Activated naive CD8-positive, alpha-beta T cell treated with anti-CD3 and anti-CD28 coated beads, Interleukin-2, amount 50 U/mL, for 24 hours (primary cell): ENCODE measurements at places on chromosomes 6 and 20.

GRCh38 chr6:153465050-153465449, 334.0 kb upstream of the RGS17 start:
- no peak for DNase-seq
- no peaks in the 10 kb centered on the region for H3K36me3 ChIP-seq
- H3K4me3 ChIP-seq, result no peak overlapping the region
- H3K27me3 ChIP-seq, result no peaks in the 10 kb centered on the region
- H3K27ac ChIP-seq, result no peak overlapping the region

GRCh38 chr20:6122873-6123648, at the start of gene FERMT1:
Gene FERMT1 (minus strand): TSS chr20:6123030. CDS start chr20:6119554, 3,476 bp downstream.
- H3K4me1 ChIP-seq, result peaks cover 3% of the 10 kb centered on the region
- DNase-seq, result peak; percentile 35
- H3K36me3 ChIP-seq, result no peaks in the 10 kb centered on the region

- H3K4me3 ChIP-seq, result no peak overlapping the region
- peak overlapping the region; percentile 69 for H3K27ac ChIP-seq
- no peak for DNase-seq
Measured at GRCh38 chr20:4844751-4845465, 123.2 kb downstream of the PRND start.

DNA sequence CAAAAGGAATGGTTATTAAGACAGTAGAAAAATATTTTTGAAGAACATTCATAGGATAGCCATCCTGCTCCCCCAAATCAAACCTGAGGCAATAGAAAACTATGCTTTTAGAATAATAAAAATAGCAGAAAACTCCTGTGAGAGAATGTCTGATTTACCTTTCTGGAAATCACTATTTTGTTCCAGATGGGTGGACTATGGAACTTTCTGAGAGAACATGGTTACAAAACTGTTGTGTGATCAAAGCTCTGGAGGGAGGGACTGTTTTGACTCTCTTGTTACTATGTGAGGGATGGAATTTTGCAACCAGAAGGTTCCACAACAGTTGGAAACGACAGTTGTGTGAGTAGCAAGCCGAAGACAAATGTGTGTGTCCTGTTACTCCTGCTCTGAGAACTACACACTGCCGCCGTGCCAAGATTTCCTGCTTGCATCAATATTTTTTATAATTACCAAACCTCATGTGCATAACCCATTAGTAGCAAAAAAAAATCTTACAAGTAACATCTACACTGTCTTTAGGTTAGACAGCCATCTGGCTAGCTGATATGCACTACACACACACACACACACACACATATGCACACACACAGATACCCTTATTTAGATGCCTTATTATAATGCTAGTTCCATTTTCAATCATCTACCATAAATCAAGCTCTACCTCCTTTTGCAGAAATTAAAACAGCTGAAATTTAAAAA, 11.0 kb upstream of the HIVEP1 start:
- no peaks in the 10 kb centered on the region for H3K27me3 ChIP-seq
- H3K27ac ChIP-seq, result peak overlapping the region; percentile 12
- DNase-seq, result no peak
- H3K4me3 ChIP-seq, result no peak overlapping the region

GRCh38 chr20:59235226-59235625, 65.2 kb upstream of the EDN3 start:
- peaks cover 21% of the 10 kb centered on the region for H3K4me1 ChIP-seq
- no peaks in the 10 kb centered on the region for H3K27me3 ChIP-seq
- peak overlapping the region; percentile 31 for H3K27ac ChIP-seq
- H3K36me3 ChIP-seq, result peaks cover 6% of the 10 kb centered on the region
- no peak overlapping the region for H3K4me3 ChIP-seq

- no peak for DNase-seq
- H3K36me3 ChIP-seq, result no peaks in the 10 kb centered on the region
- no peaks in the 10 kb centered on the region for H3K27me3 ChIP-seq
- H3K4me3 ChIP-seq, result no peak overlapping the region
Measured at GRCh38 chr6:51541847-51542246, 545.6 kb downstream of the PKHD1 start.

DNA sequence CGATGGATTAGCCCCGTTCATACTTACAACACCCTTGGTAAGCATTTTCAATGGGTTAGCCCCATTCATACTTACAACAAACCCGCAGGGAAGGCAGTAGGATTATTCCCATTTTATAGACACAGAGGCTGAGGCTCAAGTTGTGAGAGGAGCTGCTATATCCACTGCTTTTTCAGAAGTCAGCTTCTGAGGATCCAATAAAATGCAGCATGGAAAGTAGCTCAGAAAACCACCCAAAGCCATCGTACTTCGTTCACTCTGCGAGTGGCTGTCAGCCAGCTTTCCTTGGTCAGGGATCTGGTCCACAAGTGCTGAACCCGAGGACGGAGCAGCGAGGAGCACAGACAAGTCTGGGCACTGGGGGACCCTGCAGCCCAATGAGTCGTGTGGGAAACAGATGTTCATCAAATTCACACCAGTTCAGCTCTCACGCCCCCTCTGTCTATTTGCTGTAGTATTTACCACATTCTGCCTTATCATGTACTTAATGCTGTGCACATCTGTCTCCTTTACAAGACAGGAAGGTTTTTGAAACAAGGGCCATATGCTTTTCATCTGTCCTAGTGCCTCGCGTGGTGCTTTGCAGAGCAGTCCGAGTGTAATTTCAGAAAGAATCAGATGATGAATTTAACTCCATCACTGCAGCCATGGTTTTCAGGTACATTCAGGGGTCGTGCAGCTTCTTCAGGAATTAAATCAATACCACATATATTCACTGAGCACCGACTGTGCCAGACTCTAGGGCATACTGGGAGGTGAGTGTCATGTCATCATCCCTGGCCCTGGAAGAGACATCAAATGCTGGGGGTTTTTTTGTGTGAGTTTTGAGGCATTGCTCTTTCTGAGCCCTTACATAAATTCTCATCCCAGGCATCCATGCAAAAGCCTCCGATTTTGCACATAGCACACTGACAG, 256.9 kb downstream of the CDH26 start:
- H3K4me1 ChIP-seq, result peaks cover 6% of the 10 kb centered on the region
- H3K36me3 ChIP-seq, result no peaks in the 10 kb centered on the region
- H3K27ac ChIP-seq, result no peak overlapping the region
- H3K4me3 ChIP-seq, result no peak overlapping the region
- no peak for DNase-seq
- H3K27me3 ChIP-seq, result peaks cover 3% of the 10 kb centered on the region

- no peaks in the 10 kb centered on the region for H3K27me3 ChIP-seq
- H3K36me3 ChIP-seq, result peaks cover 12% of the 10 kb centered on the region
- H3K4me3 ChIP-seq, result no peak overlapping the region
- H3K27ac ChIP-seq, result no peak overlapping the region
- DNase-seq, result no peak
Measured at GRCh38 chr6:135282395-135282794, 101.3 kb downstream of the MYB start.

- peaks cover 63% of the 10 kb centered on the region for H3K4me1 ChIP-seq
- DNase-seq, result peak; percentile 55
- H3K36me3 ChIP-seq, result peaks cover 54% of the 10 kb centered on the region
Measured at GRCh38 chr6:90294614-90294988, 2.0 kb downstream of the BACH2 start.

DNA sequence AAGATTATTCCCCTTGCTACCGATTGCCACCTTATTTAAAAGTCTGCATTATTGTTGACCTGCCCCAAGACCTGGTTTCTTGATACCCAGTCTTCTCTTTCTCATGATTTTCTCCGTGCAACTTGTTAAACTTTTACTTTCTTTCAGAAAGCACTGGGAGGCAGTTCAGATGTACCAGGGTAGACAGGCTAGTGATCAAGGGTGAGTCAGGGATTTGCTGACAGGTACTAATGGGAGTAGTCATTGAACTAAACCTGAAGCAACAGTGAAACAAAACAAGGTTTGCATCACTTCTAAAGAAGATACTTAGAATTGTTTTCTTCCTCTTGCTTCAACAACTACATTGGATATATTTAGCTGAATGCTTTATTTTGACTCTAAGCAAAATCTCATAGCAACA, 124.4 kb downstream of the KCNQ5 start:
- no peak for DNase-seq
- no peak overlapping the region for H3K27ac ChIP-seq
- peaks cover 4% of the 10 kb centered on the region for H3K36me3 ChIP-seq
- peaks cover 28% of the 10 kb centered on the region for H3K4me1 ChIP-seq

GRCh38 chr6:158713469-158713868, 63.6 kb downstream of the SYTL3 start:
- H3K27me3 ChIP-seq, result no peaks in the 10 kb centered on the region
- peaks cover 75% of the 10 kb centered on the region for H3K36me3 ChIP-seq
- H3K27ac ChIP-seq, result no peak overlapping the region
- DNase-seq, result no peak

- no peaks in the 10 kb centered on the region for H3K4me1 ChIP-seq
- no peak overlapping the region for H3K27ac ChIP-seq
- no peaks in the 10 kb centered on the region for H3K36me3 ChIP-seq
- no peaks in the 10 kb centered on the region for H3K27me3 ChIP-seq
Measured at GRCh38 chr6:74742793-74743508, 462.9 kb downstream of the COL12A1 start.

DNA sequence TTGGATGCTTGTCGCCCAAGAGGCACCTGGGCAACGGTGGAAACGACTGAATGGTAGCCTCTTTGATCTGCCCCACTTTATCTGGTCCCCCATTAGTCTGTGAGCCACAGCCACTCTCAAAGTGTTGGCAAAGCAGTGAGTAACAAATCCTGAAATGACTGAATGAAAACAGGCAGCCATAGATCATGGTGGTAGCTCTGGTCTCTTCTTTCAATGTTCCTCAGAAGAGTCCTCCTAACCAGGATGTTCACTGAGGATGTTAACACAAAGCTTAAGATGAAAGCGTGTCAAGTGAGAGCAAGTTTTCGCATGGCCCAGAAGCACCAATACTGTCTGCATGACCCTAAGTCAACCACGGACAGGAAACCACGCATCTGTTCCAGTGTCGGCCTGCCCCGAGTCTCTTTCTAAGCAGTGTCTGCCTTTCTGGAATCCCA, 107.3 kb downstream of the IRF4 start:
- H3K27ac ChIP-seq, result peak overlapping the region; percentile 99
- peak; percentile 63 for DNase-seq
- H3K36me3 ChIP-seq, result peaks cover 45% of the 10 kb centered on the region
- no peaks in the 10 kb centered on the region for H3K27me3 ChIP-seq
- H3K4me3 ChIP-seq, result peak overlapping the region; percentile 80

DNA sequence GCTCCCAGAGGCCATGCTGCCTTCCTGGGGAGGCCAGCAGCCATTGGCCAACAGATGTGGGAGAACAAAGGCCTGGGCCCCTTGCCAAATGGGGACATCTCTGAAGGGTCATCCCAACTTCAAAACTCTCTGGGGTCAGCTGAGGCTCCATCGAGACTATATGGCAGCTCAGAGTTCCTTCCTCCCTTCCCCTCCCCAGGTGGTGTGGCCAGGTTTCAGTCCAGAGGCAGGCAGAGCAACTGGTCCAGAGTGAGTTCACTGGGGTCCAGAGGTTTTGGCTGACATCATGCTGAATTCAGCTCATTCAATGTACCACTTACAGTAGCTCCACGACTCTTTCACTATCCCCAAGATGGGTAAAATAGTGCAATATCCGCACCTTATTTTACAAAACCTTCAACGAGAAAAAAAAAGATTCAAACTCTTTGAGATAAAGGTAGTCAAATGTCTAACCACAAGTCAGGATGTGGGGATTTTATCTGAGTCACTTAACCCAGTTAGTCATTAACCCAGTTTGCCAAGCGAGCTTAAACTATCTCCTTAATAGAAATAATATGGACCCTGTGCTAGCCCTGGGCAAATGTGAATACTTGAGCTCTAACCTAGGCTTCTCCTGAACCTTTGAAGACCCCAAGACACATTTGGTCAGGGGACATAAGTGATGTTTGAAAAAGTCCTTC, 108.4 kb upstream of the PLEKHG1 start:
- H3K27me3 ChIP-seq, result peaks cover 4% of the 10 kb centered on the region
- peak; percentile 15 for DNase-seq
- no peaks in the 10 kb centered on the region for H3K36me3 ChIP-seq
- H3K4me1 ChIP-seq, result peaks cover 24% of the 10 kb centered on the region
- peak overlapping the region; percentile 13 for H3K4me3 ChIP-seq

DNA sequence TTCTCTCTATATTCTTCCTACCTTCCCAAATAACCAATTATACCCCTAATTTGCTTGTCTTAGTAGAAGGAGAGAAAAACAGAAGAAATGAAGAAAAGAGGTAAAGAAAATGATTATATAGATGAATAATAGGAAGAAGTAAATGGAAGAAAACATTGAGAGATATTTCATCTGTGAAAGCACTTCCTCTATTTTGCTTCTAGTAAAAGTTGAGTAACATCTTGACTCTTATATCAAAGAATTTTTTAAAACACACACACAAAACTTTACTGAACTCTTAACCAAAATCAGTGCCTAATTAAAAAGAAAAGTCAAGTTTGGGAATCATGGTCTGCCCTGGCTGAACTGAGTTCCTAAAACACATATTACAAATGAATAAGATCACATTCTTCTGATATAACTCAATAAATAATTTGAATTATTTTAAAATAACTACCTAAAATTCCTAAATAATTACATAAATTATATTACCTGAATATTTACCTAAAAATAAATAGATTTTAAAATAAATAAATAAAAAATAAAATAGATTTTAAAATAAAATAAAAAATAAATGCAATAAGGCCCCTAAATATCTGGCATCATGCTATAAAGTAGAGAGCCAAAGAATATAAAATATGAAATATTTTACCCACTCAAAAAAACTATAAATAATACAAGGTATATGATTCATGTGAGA, 8.8 kb downstream of the SLC17A2 start:
- H3K27me3 ChIP-seq, result no peaks in the 10 kb centered on the region
- H3K4me3 ChIP-seq, result no peak overlapping the region
- no peak for DNase-seq

- H3K4me1 ChIP-seq, result no peaks in the 10 kb centered on the region
- no peak overlapping the region for H3K4me3 ChIP-seq
- H3K36me3 ChIP-seq, result no peaks in the 10 kb centered on the region
- H3K27me3 ChIP-seq, result no peaks in the 10 kb centered on the region
- DNase-seq, result no peak
Measured at GRCh38 chr6:90787446-90787845, 200.6 kb upstream of the MAP3K7 start.

GRCh38 chr6:136644597-136644952, 94.4 kb upstream of the MAP7 start:
- H3K27me3 ChIP-seq, result no peaks in the 10 kb centered on the region
- H3K4me1 ChIP-seq, result no peaks in the 10 kb centered on the region
- H3K27ac ChIP-seq, result no peak overlapping the region
- no peak overlapping the region for H3K4me3 ChIP-seq
- no peaks in the 10 kb centered on the region for H3K36me3 ChIP-seq

DNA sequence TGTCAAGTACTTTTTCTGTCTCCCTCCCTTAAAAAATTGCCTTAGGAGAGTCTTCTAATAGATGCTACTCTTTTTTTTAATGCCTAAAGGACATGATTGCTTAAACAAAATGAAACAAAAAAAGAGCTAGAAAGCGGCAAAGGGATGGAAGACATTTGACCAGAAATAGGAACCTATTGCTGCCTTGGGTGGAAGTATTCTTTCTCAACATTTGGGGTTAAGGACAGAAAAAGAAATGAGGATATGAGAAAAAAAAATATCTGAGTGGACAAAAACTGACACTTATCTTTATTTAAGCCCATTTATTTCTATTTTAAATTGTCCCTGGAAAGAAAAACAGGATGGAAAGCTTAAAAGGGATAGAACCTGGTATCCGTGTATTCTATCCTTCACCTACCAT, 664.9 kb upstream of the CITED2 start:
- no peak overlapping the region for H3K27ac ChIP-seq
- H3K27me3 ChIP-seq, result no peaks in the 10 kb centered on the region
- no peak overlapping the region for H3K4me3 ChIP-seq
- peaks cover 13% of the 10 kb centered on the region for H3K4me1 ChIP-seq
- no peaks in the 10 kb centered on the region for H3K36me3 ChIP-seq
- DNase-seq, result no peak

GRCh38 chr6:108497883-108498282, 62.8 kb upstream of the FOXO3 start:
- H3K4me1 ChIP-seq, result peaks cover 12% of the 10 kb centered on the region
- no peaks in the 10 kb centered on the region for H3K27me3 ChIP-seq
- H3K27ac ChIP-seq, result no peak overlapping the region
- H3K36me3 ChIP-seq, result peaks cover 6% of the 10 kb centered on the region
- H3K4me3 ChIP-seq, result no peak overlapping the region
- DNase-seq, result peak; percentile 5
